ENCODE measurements at places on chromosomes 1 and 21.

- DNase-seq = no peak
These were observed 1183.7 kb upstream of the PRMT6 start for GRCh38 chr1:105872817-105873216.

- no peak for DNase-seq
These were observed 12.2 kb downstream of the SLC35F3 start for GRCh38 chr1:233916706-233917105.

GRCh38 chr1:117556976-117557375 is 48.9 kb upstream of the TENT5C start:
- no peak for DNase-seq

DNA sequence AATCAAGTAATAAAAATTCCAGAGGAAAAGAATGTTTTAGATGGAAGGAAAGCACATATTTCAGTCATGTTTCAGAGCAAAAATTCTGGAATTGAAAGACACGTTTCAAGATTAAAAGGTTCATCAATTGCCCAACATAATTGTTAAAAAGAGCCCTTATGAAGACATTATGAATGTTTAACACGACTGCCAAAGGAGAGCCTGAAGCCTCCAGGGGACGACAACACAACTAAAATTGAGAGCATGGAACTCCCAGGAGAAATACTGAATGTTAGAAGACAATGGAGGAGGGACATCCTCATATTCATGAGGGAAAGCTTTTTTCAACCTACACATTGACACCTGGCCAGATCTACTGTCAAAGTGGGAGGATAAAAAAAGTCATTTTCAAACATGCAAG is 16.0 kb downstream of the OR2T11 start:
- DNase-seq = no peak

DNA sequence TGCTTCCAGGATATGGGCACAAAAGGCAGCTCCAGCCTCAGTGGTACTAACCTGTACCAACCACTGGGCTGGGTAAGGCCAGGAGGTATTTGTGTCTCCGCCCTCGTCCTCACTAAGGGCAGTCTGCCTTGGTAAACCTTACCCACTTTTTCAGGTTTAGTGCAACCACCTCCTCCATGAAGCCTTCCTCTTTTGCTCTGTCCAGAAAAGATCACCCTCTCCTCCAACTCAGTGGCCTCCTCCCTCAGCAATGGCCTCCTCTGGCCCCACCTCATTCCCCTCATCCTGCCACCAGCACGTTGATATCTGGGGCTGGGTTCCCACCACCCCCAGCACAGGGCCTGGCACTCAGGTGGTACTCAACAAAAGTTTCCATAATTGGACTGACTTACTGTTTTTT is 161.5 kb downstream of the GRIK3 start:
- no peak for DNase-seq

DNA sequence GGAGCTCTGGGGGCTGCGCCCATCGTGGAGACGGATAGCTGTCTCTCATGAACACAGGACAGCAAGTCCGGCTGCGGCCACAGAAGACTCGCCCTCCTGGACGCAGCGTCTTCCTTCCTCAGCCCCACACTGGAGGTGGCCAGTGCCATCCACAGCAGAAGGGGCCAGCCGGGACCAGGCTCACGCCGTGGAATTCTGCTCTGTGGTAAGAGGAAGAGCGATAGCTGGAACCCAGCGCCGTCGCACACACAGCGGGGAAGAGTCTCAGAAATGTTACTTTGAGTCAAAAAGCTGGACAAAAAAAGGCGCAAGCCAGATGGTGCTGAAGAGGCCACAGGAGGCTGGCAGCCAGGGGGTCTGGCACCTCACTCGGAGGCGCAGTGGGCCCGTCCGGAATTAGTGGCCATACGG is 113.9 kb upstream of the COL6A1 start:
- DNase-seq = no peak

GRCh38 chr1:156467385-156467784 is 33.2 kb downstream of the MEF2D start:
- no peak for DNase-seq

GRCh38 chr1:4916610-4917009 is 262.2 kb downstream of the AJAP1 start:
- DNase-seq = no peak

- DNase-seq = no peak
These were observed 26.1 kb upstream of the UMODL1 start for GRCh38 chr21:42044871-42045495.

- no peak for DNase-seq
These were observed 138.3 kb downstream of the CLEC20A start for GRCh38 chr1:178358456-178358855.

GRCh38 chr1:24745711-24746413 is 615 bp downstream of the CLIC4 start:
- no peak for DNase-seq

- no peak for DNase-seq
These were observed 70.3 kb upstream of the CHODL start for GRCh38 chr21:18174370-18174769.

DNA sequence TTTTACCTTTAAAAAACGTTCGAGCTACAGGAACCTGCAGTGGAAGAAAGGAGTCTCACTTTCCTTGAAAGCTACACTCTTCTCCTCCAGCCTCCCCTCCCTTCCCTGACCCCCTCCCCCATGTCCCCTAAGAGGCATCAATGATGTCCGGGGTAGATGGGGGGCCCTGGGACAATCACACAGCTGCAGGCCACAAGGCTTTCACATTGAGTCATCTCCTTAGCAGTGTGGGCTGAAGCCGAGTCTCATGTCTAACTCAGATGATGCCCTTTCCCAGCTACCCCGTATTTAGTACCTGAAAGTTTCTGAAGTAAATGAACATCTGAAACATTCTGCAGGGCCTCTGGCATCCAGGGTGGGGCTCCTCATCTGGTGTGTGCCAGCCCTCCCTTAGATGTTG is 6.3 kb upstream of the GPR25 start:
- no peak for DNase-seq

DNA sequence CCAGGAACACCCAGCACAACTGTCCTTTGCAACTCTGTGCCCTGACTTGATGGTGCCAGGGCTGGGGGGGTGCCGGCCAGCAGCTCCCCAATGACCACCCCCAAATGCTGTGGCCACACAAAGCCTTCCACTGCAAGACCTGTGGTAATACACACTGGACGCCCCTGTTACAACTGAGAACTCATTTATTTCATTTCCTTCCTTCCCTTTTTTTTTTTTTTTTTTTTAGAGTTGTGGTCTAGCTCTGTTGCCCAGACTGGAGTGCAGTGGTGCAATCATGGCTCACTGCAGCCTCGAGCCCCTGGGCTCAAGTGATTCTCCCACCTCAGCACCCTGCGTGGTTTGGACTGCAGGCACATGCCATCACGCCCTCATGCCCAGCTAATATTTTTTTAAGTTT is 25.2 kb downstream of the TP73 start:
- DNase-seq = no peak

DNA sequence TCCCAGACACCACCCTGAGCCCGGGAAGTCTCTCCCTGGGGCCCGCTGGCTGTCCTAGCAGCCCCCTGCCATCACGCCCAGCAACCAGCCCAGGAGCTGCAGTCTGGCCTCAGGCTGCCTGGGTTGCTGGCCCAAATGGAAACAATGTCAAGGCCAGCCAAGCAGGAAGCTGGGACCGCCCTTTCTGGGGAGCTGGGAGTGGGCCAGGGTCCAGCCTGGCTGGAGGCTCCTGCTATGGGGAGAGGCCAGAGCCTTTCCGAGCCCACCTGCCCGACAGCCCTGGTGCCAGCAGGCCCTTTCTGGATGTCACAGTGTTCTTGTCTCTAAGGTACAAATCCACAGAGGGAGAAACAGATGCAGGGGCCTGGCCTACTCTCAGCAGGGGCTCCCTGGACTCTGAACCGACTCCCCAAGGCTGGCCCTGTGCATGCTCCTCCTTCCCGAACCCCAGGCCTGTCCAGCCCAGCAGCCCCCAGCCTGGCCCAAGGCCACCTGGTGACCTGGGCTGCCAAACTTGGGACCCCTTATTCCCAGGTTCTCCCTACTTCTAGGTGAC is 1.2 kb upstream of the MMEL1 start:
- no peak for DNase-seq

DNA sequence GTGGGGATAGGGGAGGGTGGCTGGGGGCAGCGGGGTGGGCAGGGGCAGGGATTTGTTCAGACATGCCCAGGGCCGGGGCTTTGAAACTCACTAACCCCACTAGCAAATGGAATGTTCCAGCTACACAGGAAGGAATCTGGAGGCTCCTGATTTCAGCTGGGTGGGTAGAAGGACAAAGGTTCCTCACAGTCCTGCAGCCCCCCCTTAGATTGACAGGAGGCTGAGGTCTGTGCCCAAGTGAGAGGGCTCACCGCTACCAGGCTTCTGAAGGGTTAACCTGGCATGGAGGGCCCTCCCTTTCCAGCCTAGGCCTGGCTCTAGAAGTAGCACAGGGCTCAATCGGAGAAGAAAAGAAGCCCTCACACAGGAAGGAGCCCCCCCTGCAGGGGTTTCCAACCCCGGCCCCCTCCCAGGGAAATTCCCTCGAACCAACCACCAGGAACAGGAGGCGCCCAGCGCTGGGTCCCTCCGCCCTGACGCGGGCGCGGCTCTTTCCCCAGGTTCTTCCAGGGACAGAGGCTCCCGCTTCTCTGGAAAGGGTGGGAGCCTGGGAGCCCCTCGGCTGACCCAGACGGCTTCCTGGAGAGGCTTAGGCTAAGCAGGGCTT is 3.3 kb downstream of the EPHA2 start:
- no peak for DNase-seq

DNA sequence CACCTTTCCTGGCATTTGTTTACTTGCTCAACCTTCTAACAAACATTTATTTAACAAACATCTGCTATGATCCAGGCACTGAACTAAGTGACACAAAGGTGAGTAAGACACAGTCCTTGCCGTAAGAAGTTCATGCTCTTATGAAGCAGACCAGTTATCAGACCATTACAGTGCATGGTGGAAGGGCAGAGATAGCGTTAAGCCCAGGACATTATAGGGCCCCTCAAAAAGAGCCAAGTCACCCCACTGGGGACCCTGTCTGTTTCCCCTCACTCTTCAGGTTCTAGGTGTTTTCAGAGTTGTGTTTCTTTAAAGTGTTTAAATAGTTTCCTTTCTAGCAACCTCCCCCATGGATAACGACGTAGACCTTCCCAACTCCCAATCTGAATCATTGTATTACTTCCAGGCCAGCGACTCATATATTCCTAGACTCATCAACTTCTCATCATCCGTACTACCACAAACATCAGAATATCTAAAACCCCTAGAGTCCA is 39.3 kb downstream of the TCP10L start:
- no peak for DNase-seq

DNA sequence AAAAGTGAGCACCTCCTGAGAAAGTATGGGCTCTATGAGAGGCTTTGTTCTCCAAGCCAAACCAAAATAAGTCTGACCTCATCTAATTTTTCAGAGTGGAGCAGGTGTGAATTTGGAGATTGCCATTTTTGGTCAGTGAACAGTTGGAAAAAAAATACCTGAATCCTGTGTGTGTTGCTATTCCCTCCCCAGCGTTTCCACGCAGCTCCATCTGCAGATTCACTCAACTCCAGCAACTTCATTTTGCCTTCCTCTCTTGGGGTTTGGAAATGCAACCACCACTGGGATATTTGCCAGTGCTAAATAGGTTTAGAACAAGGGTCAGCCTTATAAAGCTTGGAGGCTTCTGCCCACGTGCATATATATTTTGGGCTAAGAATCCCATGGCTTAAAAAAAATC is 11.2 kb downstream of the CASQ2 start:
- peak; percentile 31 for DNase-seq

DNA sequence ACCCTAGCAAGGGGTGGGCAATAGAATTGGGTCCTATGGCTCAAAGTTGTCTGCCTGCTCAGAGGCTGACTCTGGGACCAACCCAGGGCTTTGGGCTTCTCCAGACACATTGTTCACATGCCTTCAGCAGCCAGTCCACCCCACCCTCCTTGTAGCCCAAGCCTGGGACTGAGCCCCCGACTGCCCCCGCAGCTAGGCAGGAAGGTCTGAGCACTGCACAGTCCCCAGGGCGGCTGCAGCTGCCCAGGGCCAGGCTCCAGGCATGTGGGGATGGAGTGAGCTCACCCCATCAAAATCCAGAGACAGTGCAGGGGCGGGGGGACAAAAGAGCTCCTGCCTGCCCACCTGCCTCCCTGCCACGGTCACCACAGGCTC is 35.6 kb downstream of the HSPG2 start:
- no peak for DNase-seq
